ENCODE measurements at places on chromosomes 2 and 18.

- no peak for DNase-seq
Observed at GRCh38 chr2:69943000-69943842, 18.2 kb downstream of the ASPRV1 start.

GRCh38 chr2:238106339-238106697, 6.2 kb downstream of the ESPNL start:
- DNase-seq = no peak

DNA sequence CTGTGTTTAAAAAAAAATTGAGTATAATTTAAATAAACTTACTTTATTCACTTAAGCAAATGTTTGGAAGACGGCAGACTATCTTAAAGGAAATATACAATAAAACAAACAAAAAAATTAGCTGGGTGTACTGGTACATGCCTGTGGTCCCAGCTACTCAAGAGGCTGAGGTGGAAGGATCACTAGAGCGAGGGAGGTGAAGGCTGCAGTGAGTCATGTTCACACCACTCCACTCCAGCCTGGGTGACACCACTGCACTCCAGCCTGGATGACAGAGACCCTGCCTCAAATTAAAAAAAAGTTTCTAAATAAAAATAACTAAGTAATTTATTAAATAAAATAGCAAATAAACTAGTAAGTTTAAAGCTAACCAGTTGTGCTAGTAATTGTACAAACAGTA, 7.5 kb downstream of the PUM2 start:
- DNase-seq = no peak

DNA sequence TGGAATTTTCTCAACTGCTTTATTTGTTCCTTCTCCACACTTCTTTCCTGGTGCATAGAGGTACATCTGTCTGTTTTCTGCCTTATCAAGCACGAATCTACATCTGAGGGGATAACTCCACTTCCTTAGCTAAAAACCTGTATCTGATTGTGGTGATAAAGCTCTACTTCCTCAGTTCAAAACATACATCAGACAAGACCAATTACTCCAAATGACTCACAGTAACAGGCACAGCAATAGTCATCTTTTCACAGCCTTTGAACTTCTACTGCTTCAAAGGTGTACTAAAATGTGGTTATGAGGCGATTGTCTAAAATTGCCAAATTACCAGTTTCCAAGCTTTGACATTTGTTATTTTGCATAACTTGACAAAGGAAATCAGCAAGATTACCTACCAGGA, 803.6 kb upstream of the ZEB2 start:
- DNase-seq = no peak

GRCh38 chr18:5066380-5066977, 130.6 kb downstream of the AKAIN1 start:
- DNase-seq = peak; percentile 33

GRCh38 chr2:86062043-86062442, 43.6 kb downstream of the POLR1A start:
- no peak for DNase-seq

DNA sequence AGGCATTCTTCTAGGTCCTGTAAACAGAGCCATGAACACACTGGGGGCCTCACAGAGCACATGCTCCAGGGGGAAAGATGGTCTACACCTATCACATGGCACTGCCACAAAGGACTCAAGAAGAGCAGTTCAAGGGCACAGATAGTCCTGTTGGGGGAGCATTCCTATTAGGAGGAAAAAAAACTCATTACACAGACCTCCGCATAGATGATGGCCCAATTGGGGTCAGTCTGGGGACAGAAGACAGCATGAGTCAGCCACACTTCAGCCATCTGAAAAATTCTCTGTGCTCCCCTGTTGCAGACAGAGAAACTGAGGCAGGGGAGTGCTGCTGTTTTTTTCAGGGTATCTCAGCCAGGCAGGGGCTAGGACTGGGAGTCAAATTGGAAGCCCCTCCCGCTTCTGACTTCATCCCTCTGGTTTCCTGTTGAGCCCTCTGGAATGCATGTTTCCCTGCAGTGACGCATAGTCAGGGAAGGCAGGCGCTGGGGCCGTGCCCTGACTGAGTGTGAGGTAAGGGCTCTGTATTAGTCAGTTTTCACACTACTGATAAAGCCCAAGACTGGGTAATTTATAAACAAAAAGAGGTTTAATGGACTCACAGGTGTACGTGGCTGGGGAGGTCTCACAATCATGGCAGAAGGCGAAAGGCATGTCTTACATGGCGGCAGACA, 67.9 kb downstream of the RHOB start:
- no peak for DNase-seq

DNA sequence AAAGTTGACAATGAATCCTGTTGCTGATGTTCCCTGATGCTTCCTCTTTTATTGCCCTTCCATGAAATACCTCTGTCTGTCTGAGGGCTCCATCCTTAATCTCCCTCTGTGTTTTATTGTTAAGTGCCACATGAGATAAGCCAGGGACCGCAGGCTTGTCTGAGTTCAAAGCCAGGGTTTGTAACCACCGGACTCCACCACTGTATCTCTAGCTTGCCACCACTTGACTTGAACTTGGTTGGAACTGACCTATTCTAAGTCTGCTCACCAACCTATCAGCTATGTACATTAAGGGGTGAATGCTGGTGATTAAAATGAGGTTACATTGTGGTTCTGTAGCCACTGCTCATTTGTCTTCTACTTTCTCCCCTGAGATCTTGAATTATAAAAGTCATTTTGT, 328.5 kb upstream of the ZEB2 start:
- no peak for DNase-seq

- no peak for DNase-seq
Observed at GRCh38 chr2:151481744-151482143, 72.0 kb downstream of the RIF1 start.

- DNase-seq = peak; percentile 60
Observed at GRCh38 chr18:55234366-55235093, 275.3 kb upstream of the CCDC68 start.
